ENCODE measurements at places on chromosomes 7 and 10.
A peak's percentile ranks its signal among the peaks of the same experiment; 100 is the strongest.

GRCh38 chr10:24706479-24707118 is 17.1 kb downstream of the ARHGAP21 start:
- DNase-seq: peak; percentile 36

GRCh38 chr7:27192546-27193334 is 7.2 kb downstream of the HOXA13 start:
- no peak for DNase-seq

DNA sequence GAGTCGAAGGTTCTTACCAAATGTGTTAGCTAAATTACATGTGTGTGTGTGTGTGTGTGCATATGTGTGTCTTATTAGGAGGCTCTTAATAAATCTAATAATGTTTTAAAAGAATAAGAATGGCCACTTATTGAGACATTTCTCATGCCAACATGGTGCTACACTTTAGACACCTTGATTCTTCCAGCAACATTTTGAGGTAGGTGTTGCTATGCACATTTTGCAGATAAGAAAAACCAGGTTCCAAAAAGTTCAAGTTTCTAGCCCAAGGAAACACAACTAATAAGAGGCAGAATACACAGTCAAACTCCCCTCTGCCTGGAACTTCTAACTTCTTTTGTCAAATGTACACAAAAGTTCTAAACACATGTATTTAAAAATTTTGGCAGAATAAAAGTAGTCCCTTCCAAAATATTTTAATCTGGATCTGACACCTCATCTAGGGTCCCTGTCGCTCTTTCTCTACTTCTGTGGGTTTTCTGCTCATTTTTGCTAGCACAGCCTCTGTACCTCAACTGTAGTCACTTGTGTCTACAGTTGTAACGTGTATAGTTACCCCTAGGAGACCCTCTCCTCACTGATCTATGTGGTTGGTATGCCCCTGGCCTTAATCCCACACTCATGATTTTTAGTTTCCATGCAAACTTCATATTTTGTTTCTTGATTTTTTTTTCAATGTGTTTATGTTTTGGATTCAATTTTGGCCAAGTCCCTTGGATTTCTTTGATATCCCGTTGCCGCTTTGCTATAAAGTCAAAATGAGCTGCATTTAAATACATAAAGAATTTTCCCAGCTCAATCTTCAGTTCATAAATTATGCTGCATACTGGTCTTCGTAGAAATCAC is 4.3 kb downstream of the ANKRD1 start:
- no peak for DNase-seq

- DNase-seq: no peak
Observed at GRCh38 chr10:68792115-68792514, 35.2 kb upstream of the STOX1 start.

DNA sequence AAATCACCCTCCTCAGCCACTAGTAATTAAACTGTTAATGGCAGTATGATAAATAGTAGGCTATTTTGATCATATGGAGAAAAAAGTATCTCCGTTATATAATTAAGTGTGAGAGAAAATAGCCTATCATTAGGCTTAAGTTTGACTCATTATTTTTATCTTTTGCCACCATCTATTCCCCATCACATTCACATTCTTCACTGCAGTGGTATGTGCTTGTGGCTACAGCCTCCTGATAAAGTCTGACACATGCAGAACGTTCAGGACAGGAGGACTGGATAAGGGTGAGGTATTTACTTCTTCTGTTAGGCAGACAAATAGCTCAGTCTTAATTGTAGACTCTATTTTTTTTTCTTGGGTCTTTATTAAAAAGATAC is 5.8 kb downstream of the NEBL start:
- no peak for DNase-seq

GRCh38 chr10:88091490-88092061 is 228.2 kb downstream of the PTEN start:
- DNase-seq: peak; percentile 83

DNA sequence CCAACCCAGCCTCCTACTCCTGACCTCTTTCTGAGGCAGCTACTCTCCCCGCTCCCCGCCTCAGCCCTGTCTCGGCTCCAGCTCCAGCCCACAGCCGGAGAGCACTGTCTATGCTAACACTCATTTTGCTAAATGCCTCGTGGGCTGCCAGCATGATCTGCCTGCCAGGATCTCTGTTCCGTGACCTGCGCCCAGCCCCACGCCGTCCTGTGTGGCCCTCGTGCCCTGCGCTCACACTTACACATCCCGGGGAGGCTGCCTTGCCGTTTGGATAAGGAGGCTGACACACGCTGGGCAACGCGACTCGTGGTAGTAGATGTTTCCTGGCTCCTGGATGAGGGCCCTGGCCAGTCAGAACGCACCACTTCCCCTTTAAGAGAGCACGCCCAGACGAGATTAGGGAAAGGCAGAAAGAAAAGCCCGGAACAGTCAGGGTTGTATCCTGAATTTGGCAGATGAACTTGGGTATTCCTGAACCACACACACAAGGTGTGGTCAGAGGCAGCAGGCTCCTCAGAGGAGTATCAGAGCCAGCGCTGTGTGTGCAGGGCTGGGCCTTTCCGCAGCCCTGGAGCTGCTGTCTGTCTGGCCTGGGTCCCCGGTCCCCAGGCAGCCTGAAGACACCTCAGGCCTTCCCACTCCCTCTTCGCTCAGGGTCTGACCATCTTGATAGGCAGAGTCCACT is 97.7 kb upstream of the EFCAB10 start:
- DNase-seq: peak; percentile 58

Measured in stimulated activated CD4-positive, alpha-beta T cell treated with anti-CD3 and anti-CD28 coated beads, Interleukin-15, amount 100 ng/mL, for 24 hours (primary cell).